ENCODE measurements at places on chromosomes 7 and 10. TPM values are rescaled to one million over a fixed set of nuclear protein-coding genes. Genes with fewer than 3 reads are reported as not detected.

- H3K4me3 ChIP-seq, result no peak overlapping the region
- no peak overlapping the region for H3K27ac ChIP-seq
- H3K4me1 ChIP-seq, result no peaks in the 10 kb centered on the region
- H3K27me3 ChIP-seq, result peaks cover 14% of the 10 kb centered on the region
- no peaks in the 10 kb centered on the region for H3K36me3 ChIP-seq
Observed at GRCh38 chr10:4343873-4344272, 482.1 kb upstream of the AKR1E2 start.

- no peak overlapping the region for H3K4me3 ChIP-seq
- no peak for DNase-seq
- H3K27me3 ChIP-seq, result peaks cover 23% of the 10 kb centered on the region
- H3K4me1 ChIP-seq, result no peaks in the 10 kb centered on the region
Observed at GRCh38 chr10:48765039-48765438, 80.4 kb downstream of the WDFY4 start.

GRCh38 chr10:77060913-77061312 lies 576.7 kb downstream of the KCNMA1 start:
- no peaks in the 10 kb centered on the region for H3K36me3 ChIP-seq
- DNase-seq, result no peak
- H3K27me3 ChIP-seq, result no peaks in the 10 kb centered on the region
- no peaks in the 10 kb centered on the region for H3K4me1 ChIP-seq
- H3K27ac ChIP-seq, result no peak overlapping the region
- no peak overlapping the region for H3K4me3 ChIP-seq

DNA sequence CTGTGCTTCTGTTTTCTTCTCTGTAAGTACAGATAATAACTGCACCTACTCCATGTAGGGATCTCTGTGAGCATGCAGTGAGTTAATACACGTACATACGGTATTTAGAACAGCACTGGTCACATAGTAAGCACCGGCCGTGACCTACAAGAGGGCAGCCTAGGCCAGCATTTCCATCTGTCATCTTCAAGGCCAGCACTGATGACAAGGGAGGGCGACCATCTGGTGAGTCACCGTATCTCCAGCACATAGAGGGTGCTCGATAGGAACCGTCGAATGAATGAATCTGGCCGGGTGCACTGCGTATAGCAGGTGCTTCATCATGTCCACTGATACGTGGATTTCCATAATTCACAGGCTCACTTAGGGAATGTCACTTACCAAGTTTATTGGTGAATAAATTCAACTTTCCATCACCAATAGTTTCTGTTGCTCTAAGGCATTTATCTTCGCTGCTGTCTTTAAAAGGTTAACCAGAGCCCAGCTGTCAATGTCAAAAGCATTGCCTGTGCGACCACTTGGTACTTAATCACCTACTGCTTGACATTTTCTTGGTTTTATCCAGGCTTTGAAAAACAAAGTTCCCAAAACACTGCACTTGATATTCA lies 8.3 kb downstream of the NOD1 start:
- no peak overlapping the region for H3K27ac ChIP-seq
- peaks cover 7% of the 10 kb centered on the region for H3K36me3 ChIP-seq
- H3K4me3 ChIP-seq, result no peak overlapping the region

- peaks cover 4% of the 10 kb centered on the region for H3K27me3 ChIP-seq
- H3K4me3 ChIP-seq, result no peak overlapping the region
- H3K36me3 ChIP-seq, result no peaks in the 10 kb centered on the region
- no peak for DNase-seq
Observed at GRCh38 chr10:12838366-12838765, 163.1 kb downstream of the CCDC3 start.

DNA sequence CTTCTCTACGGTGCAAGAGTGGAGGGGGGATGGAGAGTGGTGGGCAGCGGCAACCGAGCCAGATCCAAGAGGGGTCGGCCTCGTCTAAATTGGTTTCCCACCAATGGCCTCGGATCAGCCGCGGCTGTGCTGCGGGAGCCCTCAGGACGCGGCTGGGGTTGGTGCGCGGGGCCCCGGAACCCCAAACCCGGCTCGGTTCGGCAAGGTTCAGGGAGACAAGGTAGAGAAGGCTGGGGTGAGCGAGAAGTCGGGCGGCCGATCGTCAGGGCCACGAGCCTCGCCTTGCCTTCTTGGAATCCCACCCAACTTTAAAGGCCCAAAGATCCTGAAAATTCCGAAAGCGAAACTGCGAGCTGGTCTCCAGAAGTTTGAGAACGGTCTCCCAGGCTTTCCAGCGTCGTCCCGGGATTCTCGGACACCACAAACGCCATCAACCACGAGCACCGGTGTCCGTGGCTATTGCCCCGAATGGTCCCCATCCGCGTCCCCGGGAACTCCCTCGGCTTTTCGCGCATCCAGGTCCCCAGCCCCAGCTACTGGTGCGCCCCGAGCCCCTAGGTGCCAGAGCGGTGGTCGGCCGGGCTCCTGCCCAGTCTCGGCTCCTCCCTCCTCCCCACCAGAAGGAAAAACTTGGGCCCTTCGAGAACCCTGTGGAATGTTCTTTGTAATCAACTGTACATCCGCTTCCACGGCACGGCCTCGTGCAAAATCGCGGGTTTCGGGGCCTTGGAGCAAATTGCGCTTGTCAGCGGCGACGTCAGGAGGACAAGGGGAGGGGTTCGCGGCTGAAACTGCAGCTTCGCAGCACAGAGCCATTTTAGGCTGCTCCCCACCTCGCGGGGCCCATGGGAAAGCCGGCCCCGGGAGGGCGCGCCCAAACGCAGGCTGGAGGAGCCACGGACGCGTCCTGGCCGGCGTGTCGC lies 3.2 kb downstream of the SFMBT2 start:
- peak overlapping the region; percentile 88 for H3K27ac ChIP-seq
- H3K27me3 ChIP-seq, result no peaks in the 10 kb centered on the region
- H3K4me3 ChIP-seq, result peak overlapping the region; percentile 90
- peak; percentile 75 for DNase-seq

- H3K36me3 ChIP-seq, result peaks cover 39% of the 10 kb centered on the region
- H3K4me1 ChIP-seq, result peaks cover 47% of the 10 kb centered on the region
- H3K27me3 ChIP-seq, result no peaks in the 10 kb centered on the region
- H3K27ac ChIP-seq, result peak overlapping the region; percentile 97
Observed at GRCh38 chr7:50308532-50309385, 4.2 kb downstream of the IKZF1 start.

- H3K4me1 ChIP-seq, result no peaks in the 10 kb centered on the region
- no peaks in the 10 kb centered on the region for H3K36me3 ChIP-seq
- H3K27ac ChIP-seq, result no peak overlapping the region
- H3K27me3 ChIP-seq, result no peaks in the 10 kb centered on the region
- no peak for DNase-seq
- H3K4me3 ChIP-seq, result no peak overlapping the region
Observed at GRCh38 chr7:54563329-54563916, 21.2 kb downstream of the VSTM2A start.

- DNase-seq, result peak; percentile 65
- H3K27ac ChIP-seq, result peak overlapping the region; percentile 98
- no peaks in the 10 kb centered on the region for H3K27me3 ChIP-seq
- H3K4me1 ChIP-seq, result peaks cover 32% of the 10 kb centered on the region
- H3K4me3 ChIP-seq, result peak overlapping the region; percentile 95
- peaks cover 12% of the 10 kb centered on the region for H3K36me3 ChIP-seq
Observed at GRCh38 chr10:26438534-26439341, 597 bp downstream of the APBB1IP start.

DNA sequence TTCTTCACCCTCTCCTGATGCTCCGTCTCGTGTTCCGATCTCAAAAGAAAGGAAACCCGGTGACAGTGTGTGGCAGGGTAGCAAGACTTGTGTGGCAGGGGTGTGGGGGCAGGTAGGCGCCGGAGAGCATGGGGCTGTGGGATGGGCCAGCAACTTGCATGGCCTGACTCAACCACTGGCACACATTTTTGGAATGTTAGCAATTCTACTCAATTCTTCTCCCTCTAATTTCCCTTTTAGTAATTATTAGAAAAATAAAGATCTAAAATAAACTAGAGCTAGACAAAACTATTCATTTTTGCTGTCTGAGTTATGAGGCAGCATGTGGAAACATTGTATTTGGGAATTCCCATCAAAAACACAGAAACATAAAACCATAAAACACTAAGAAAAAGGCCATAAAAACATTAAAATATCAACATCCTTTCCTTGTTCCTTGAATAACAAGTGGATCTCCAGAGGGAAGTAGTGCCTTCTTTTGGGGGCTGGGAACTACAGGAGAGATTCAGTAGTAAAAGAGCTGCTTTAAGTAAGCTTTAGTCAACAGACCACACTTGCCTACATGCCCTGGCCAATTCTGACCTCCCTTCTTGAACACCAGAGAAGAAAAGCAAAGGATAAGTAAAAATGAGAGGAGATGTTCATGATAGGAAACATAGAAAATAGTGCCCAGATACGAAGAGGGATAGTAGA lies 21.8 kb downstream of the SEMA3C start:
- H3K4me1 ChIP-seq, result no peaks in the 10 kb centered on the region
- no peaks in the 10 kb centered on the region for H3K36me3 ChIP-seq
- DNase-seq, result no peak
- no peak overlapping the region for H3K27ac ChIP-seq
- H3K4me3 ChIP-seq, result no peak overlapping the region

DNA sequence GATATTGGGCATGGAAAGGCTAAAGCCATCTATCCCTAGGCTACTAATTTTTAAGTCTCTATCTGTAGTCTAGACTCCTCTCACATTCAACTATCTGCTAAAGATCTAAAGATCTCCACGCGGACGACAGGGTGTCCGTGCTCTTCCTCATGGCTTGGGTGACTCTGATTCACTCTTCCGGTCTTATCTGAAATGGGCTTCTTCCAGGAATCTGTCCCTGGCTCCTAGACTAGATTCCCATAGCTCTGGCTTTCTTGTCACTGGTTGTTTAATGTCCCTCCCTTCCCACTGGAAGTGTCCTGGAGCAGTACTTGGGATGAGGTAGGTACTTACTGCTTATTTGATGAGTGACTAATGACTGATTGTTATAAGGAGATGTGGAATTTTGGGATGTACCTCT lies 62.0 kb upstream of the PODXL start:
- peaks cover 14% of the 10 kb centered on the region for H3K27me3 ChIP-seq
- no peak overlapping the region for H3K4me3 ChIP-seq
- no peak overlapping the region for H3K27ac ChIP-seq
- no peaks in the 10 kb centered on the region for H3K4me1 ChIP-seq
- no peak for DNase-seq
- H3K36me3 ChIP-seq, result no peaks in the 10 kb centered on the region

DNA sequence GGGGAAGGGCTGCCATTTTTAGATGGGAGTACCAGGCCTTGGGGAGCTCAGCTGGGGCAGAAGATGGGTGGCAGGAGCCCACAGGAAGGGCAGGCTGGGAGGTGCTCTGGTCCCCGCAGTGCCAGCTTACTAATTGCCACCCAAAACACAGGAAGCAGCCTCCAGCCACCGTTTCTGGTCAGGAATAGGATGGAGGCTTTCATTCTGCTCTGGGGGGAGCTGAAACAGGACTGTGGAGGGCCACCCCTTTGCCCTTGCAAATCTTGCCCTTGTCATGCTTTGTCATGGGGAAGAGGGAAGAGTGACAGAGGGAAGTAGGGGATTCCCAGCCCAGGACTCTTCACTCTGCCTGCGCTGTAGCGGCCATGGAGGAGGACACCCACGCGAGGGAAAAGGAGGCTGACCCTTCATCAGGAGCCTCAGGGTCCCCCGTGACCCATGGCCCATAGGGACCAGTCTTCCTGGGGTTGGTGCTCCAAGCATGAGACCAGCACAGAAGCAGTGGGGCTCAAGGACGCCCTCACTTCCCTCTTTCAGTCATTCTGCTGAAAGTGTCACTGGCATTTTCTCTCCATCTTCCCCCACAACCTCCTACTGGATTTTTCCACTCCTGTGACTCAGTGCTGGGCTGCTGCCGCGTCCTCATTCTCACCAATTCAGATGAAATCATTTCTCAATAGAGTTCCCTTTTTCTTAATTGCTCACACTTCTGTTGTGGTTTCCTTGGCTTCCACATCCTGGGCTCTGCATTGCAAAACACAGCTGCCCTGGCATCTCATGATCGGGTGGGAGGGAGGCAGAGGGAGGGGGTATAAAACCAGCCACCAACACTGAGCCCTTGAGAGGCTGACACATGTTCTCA lies 61.9 kb downstream of the MKI67 start:
- DNase-seq, result no peak
- H3K4me1 ChIP-seq, result peaks cover 80% of the 10 kb centered on the region
- H3K27ac ChIP-seq, result peak overlapping the region; percentile 91
- H3K36me3 ChIP-seq, result peaks cover 17% of the 10 kb centered on the region
- peak overlapping the region; percentile 76 for H3K4me3 ChIP-seq
- no peaks in the 10 kb centered on the region for H3K27me3 ChIP-seq

DNA sequence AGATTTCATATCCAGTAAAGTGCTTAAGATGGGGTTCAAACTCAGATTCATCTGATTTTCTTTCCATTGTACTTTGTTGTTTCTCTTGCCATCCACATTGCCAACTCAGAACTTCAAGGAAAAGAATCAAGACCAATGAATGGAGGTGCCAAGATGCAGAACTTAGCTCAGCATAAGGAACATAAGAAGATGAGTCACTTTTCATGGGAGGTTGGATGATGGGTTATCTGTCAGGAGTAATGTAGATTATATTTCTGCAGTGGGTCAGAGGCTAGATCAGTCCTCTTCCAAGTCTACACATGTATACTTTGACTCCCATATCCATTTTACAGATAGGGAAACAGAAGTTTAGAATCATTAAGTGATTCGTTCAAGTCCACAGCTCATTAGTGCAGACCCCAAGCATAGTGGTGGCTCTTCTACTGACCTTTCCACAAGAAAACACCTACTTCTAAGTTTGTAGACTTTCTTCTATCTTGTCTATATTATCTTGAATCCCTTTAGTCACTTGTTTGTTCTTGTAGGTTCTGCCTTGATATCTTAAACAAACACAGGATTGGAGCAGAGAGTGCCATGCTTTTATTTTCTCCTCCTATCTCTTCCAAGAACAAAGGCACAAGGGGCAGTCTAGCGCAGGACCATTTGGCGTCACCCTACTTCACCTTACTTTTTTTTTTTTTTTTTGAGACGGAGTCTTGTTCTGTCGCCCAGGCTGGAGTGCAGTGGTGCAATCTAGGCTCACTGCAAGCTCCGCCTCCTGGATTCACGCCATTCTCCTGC lies 14.0 kb upstream of the ADD3 start:
- H3K36me3 ChIP-seq, result no peaks in the 10 kb centered on the region
- H3K27me3 ChIP-seq, result no peaks in the 10 kb centered on the region
- H3K4me3 ChIP-seq, result no peak overlapping the region

DNA sequence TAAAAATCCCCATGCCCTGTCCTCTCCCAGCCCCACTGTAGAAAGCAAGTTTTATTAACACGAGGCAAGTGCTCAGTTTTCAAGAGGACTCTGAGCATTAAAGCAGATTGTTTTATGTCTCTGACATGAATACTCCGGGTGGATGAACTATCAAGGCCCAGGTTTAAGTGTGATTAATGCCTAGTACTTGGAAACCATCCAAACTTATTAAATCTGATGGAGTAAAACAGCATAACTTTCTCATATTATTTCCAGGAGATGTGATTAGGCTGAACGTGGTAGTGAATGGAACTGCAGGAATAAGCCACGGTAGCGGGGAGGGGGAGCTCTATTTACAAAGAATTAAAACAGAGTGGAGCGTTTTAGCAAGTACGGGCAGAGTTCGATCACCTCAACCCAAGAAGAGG lies 144.2 kb upstream of the RNF32 start:
- no peaks in the 10 kb centered on the region for H3K36me3 ChIP-seq
- DNase-seq, result no peak
- no peak overlapping the region for H3K4me3 ChIP-seq
- peaks cover 9% of the 10 kb centered on the region for H3K27me3 ChIP-seq
- no peaks in the 10 kb centered on the region for H3K4me1 ChIP-seq

The PDE6C gene
- not detected for total RNA-seq

The CDCA7L gene
- total RNA-seq, result 42.1 TPM

The TUBGCP2 gene
- 61.4 TPM for total RNA-seq

The DOCK4 gene
- total RNA-seq, result 0.88 TPM

The FOXL3 gene
- not detected for total RNA-seq

The UFSP1 gene
- 10.9 TPM for total RNA-seq

The WNT8B gene
- not detected for total RNA-seq

The TMEM184A gene
- total RNA-seq, result not detected

The COL28A1 gene
- 0.33 TPM for total RNA-seq

The SFTPA1 gene
- total RNA-seq, result not detected
